ENCODE measurements at places on chromosomes 16 and 17.

GRCh38 chr17:35404360-35404759 lies 27.9 kb downstream of the SLFN12 start:
- DNase-seq: no peak

- no peak for DNase-seq
Observed at GRCh38 chr17:80603396-80603795, 58.8 kb downstream of the RPTOR start.

DNA sequence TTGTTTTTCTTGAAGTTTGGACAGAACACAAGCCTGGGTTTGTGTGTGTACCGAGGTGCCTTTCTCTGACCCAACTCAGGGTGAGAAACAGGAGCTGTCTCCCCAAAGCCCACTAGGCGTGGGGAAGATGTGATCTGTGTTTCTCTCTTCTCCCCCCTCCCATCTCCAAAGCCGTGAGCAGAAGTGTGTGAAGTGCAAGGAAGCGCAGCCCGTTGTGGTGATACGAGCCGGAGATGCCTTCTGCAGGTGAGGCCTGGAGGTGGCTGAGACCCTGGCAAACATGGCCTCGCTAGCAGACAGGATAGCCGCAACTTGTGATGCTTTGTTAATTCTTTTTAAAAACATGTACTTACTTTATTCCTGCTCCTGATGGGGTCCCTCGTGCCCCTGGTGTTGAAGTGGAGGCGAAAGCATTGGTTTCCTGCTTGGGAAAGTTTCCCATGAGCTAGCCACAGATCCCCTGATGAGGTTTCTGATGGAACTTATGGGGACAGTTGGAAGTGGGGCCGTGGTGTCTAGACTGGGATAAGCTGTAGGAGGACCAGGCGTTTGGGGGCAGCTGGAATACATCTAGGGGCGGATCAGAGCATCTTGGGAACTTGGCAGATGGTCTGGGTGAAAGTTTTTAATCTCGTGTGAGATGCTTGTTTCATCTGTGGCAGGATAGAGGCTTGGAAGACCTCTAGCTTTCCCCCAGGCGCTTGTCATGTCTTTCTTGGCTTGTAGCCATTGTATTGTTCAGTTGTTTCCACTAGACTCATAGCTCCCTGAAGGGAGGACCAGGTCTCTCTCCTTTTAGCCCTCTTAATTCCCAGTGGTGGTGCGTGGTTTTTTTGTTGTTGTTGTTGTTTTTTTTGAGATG lies 893 bp downstream of the CTU2 start:
- no peak for DNase-seq

GRCh38 chr17:42233156-42233555 lies 38.9 kb upstream of the GHDC start:
- no peak for DNase-seq

DNA sequence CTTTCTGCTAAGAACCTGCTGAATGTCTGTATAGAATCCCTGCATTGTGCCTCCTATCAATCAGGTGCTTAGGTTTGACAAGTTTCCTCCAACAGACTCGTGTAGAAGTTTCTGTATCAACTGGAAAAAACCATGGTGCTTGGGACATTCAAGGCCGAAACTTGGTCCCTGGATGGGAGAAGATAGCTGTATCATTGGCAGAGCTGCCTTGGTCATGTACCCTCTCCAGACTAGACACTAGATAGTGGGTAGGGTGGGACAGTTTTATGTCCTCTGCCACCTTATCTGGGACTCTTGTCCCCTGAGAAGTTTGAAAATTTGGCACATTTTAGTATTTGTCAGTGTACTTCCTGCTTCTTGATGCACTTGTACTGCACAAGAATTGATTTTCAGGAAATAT lies 520.8 kb downstream of the WWOX start:
- DNase-seq: no peak

DNA sequence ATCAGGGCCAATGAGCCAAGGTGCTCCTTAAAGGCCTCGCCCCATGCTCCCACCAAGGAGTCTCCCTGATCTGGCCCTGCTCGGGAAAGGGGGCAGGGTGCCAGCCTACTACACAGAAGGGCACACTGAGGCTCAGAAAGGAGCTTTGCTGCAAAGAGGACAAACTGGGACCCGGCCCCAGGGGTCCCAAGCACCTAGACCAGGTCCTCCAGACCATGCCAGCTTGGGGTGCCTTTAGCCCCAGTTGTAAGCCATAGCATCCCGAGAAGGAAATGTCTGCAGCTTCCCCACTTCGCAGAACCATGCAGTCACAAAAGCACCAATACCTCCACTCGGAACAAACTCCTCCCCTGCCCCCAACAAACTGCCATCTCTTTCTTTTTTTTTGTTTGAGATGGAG lies 74.8 kb upstream of the CDC42EP4 start:
- no peak for DNase-seq

GRCh38 chr17:80891397-80892018 lies 100.1 kb upstream of the CHMP6 start:
- DNase-seq: peak; percentile 93

- DNase-seq: no peak
Observed at GRCh38 chr16:48075398-48075797, 80.4 kb downstream of the ABCC12 start.

DNA sequence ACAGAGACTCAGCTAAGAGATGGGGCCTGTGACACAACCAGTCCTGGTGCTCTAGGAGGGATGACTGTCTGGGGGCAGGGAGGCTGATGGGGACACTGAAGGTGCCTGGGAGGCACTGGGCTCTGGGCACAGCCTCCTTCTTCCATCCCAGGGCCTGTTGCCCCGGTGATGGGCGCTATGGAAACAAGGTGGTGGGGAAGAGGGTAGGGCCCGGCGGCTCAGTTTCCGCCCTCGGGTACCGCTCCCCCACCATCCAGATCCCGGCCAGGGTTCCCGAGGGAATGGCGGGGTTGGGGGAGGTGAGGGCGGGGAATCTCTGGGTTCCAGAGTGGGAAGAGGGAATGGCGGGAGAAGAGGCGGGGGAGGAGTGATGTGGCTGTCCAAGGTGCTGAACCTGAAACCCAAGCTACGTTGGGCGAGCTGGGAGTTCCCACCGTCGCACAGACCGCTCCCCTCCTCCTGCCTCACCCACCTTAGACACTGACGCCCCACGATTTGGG lies 981 bp downstream of the KCNH4 start:
- peak; percentile 79 for DNase-seq

- DNase-seq: peak; percentile 80
Observed at GRCh38 chr16:84718-85406, 6.8 kb downstream of the MPG start.

GRCh38 chr17:77677211-77677610 lies 281.3 kb upstream of the TNRC6C start:
- DNase-seq: no peak

DNA sequence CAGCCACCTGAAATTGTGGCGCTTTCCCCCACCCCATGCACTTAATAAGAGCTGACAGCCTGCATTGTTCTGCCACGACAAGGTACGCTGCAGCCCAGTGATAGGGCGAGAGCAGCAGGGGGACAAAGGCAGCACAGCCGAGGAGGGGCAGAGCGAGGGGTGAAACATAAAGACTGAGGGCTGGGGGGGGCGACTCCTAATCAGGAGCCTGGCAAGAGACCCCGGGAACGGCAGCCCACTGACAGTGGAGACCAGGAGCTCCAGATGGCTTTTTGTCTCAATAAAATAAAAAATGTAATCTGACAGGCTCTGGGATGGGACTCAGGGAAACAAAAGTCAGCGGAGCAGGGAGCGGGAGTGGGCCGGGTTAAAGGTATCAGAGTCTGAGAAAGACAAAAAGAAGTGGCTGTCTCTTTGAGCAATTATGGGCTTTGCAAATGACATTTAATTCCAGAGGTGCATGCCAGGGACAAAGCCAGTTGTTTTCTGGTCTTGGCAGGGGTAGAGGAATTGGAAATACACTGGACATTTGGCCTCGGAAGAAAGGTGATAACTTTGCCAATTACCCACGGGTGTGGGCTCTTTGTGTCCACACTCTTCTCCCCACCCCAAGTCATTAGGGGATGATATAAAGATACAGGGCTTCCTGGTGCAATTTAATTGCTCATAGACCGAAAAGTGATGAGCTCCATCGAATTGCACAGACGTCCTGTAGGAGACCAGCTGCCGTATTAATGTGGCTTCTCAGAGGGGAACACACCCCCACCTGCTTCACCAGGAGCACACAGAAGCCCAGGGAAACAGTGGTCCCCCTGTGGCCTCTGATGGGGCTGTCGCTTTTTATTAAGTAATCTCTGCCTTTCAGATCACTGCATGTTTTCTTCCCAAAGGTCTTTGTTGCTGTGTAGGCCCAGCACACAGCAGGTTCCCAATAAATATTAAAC lies 17.6 kb upstream of the CCDC182 start:
- DNase-seq: no peak

DNA sequence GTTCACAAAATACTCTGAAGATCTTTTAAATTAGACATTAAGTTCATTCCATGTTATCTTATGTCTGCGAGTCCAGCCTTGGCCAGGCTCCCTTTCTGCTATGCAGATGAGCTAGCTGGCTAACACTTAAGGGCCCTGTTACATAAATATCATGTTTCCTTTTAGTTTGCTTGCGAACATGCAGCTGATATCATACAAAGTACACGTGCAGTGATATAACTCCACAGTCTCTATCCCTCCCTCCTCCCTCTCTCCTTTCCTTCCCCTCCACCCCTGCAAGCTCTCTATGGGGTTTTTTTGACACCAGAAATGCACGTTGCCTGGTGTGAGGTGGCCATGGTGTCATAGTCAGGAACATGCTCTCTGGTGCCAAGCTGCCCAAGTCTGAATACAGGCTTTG lies 46.1 kb downstream of the ARHGAP17 start:
- DNase-seq: no peak

- no peak for DNase-seq
Observed at GRCh38 chr17:82396601-82397435, 21.3 kb upstream of the HEXD start.

DNA sequence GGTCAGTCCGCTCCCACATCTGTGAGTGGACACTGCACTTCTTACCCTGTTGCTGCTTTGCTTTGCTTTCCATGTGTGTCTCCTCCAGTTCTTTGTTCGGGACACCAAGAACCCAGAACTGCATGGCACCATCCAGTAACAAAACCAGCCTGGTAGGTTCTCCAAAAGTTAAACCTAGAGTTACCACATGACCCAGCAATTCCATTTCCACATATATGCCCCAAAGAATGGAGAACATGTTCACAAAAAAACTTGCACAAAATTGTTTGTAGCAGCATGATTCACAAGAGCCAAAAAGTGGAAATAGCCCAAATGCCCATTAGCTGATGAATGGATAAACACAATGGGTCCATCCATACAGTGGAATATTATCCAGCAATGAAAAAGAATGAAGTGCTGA lies 10.3 kb upstream of the CCL22 start:
- no peak for DNase-seq

GRCh38 chr17:20008242-20009051 lies 712 bp upstream of the SPECC1 start:
- peak; percentile 75 for DNase-seq

DNA sequence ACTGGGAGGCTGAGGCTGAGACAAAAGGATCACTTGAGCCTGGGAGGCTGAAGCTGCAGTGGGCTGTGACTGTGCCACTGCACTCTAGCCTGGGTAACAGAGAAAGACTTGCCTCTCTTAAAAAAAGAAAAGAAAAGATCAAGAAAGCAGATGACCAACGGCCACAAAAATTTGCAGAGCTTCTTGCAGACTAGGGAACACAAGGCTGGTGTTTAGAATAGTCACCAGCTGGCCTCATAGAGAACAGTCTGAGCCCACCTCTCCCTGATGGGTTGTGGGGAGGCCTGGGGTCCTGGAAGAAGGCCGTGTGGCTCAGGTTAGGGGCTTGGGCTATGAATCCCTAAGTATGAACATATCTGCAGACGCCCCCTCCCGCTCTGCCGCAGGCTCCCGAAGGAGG lies 73.7 kb upstream of the MED9 start:
- DNase-seq: no peak

DNA sequence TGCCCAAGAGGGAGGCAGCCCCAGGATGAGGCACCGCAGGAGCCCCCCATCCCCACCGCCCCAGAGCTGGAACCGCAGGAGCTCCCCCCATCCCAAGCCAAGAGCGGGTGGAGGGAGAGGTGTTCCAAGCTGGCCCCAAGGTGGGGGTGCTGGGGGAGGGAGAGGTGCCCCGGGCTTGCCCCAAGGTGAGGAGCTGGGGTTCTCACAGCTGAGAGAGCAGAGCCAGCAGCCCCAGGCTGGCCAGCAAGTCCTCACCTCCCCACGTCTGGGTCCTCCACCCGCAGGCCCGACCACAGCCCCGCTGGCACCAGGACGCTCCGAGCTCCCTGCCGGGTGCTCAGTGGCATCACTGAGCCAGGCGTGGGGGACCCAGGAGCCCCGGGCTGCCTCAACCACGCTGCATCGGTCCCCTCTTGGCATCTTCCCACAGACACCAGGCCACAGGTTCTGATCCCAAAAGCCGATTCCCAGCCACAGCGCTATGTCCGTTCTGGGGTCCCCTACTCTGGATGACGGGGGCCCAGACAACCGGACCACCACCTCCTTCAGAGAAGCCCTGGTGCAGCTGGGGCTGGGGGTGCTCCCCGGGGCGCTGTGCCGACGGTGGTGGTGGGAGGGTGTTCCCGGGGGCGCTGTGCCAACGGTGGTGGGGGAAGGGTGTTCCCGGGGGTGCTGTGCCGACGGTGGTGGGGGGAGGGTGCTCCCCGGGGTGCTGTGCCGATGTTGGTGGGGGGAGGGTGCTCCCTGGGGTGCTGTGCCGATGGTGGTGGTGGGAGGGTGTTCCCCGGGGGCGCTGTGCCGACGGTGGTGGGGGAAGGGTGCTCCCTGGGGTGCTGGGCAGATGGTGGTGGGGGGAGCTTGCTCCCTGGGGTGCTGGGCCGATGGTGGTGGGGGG lies 15.4 kb upstream of the WDR45B start:
- DNase-seq: no peak

GRCh38 chr17:1735418-1735817 lies 7.3 kb upstream of the SERPINF2 start:
- no peak for DNase-seq

DNA sequence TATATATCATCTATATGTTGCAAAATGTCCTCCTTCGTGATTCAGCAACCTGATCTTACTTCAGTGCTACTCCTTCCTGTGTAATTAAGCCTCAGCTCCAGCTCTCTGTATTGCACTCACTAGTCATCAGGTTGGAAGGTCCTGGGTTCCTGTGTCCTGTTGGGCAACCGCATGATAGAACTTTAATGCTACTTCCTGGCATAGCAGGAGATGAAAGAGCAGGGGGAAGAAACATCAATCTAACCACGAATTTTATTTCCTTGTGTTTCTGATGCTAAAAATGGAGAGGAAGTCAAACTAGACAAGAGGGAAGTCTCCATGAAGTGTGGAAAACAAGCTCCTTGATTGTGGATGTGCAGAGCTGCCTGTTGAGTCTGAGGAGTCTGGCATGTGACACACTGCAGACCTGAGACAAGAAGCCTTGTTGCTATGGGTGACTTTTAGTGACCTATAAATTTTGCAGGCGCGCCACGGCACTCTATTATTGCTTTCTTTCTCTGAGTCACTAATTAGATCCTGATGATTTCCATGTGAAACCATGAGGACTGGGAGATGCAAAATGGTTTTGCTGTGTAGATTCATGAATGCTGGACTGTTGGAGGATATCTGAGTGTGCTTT lies 25.6 kb downstream of the IGSF6 start:
- DNase-seq: peak; percentile 69
